Caudate nucleus (tissue), 63 donors: ENCODE measurements at places on chromosomes 3 and 15.

GRCh38 chr3:13532085-13532484, 16.8 kb upstream of the FBLN2 start:
- DNase-seq: no peak

GRCh38 chr3:76698136-76698706, 341.7 kb upstream of the ROBO2 start:
- no peak for DNase-seq

GRCh38 chr15:22887157-22887951, 48.9 kb downstream of the NIPA2 start:
- no peak for DNase-seq

- no peak for DNase-seq
These were observed 261.0 kb downstream of the ADAMTSL3 start for GRCh38 chr15:83914906-83915305.

- DNase-seq: no peak
These were observed 7.9 kb downstream of the AMOTL2 start for GRCh38 chr3:134366221-134366927.

DNA sequence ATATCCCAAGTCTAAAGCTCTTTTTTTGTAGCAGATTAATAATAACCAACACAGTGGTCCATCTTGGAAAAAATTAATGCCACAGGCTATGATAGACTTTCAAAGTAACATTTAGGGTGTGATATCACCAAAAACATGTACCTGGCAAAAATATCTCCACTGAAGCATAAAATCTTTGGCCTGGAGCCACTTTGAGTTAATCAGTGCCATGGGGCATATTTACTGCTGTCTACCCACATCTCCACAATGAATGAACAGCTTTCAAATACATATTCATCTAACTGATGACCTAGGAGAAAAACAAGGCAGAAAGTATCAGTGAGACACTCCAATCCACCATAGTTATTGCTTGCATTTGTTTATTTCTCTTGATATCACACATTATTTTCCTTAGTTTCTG, 296.0 kb upstream of the MDFIC2 start:
- no peak for DNase-seq

DNA sequence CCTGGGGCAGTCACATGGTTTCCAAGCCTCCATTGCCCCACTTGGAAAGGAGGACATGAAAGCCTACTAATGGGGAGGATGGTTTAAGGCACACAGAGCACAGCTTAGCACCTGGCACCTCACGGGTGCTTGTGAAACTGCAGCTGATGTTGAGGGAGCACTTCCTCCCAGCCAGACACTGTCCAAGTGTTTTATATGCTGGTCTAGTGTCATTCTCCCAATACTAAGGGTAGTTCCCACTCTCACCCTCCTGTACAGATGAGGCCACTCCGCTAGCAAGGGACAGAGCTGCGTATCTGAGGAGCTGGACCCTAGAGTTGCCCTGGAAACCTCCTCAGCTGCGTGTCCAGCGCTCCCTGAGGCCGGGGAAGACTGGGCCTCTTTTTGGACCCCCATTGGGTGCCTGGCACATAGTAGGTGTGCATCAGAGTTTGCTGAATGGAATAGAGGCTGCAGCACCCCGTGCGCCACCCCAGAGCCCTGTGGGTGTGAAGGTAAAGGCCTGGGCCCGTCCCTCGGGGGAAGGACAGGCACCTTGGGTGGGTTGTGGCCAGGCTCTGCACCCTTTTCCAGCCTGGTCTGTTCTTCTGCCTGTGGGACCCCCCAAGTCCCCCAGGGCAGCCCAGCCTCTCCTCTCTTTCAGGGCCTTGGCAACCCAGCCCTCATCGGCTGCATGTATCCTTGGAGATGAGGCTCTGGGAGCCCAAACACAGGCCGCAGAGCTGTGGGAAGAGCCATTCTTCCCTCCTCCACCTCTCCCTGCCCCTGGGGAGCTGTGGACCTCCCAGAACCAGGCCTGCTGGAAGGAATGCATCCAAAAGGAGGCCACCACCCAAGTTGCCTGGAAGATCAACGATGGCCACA, 31.3 kb downstream of the DNASE1L3 start:
- DNase-seq: no peak

- DNase-seq: no peak
These were observed 40.3 kb downstream of the HMCES start for GRCh38 chr3:129318921-129319320.
